Colonic mucosa (tissue), 4 donors: ENCODE measurements at places on chromosomes 16 and 17. TPM values are rescaled to one million over a fixed set of nuclear protein-coding genes. Genes with fewer than 3 reads are reported as not detected.
A peak's percentile ranks its signal among the peaks of the same experiment; 100 is the strongest.

DNA sequence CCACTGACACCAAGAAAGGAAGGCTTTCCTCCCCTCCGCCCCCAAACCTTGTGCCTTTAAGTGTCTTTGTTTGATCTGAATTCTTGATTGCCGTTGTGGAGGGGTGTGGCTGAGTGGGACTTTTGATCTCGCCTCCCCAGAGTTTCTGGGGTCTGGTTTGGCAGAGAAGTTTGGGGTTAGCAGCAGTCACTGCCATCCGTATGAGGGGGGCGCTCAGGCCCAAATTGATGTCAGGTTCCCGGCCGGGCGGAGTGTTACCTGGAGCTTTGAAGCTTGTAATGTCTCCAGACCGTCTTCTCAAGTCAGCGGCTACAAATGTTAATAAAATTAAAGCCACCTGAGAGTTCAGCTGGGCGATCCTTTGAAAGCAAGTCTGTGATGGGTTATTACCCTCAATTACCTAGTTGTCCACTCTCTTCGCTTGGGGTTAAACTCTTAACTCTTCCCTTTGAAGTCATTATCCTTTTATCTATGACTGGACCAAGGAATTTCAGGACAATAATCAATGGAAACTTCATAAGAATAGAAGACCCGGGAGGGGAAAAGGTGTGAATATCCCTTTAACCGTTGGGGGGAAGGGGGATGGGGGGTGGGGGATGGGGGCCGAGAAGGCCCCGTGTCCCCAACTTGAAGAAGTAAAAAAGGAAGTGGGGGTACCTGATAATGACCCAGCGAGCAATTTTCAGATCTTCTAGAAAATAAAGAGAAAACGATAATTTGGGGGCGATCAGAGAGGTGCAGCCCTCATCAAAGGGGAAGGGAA, 31.8 kb upstream of the AXIN2 start:
- H3K4me1 ChIP-seq = no peaks in the 10 kb centered on the region
- no peak overlapping the region for H3K27ac ChIP-seq

- H3K4me1 ChIP-seq = no peaks in the 10 kb centered on the region
- no peaks in the 10 kb centered on the region for H3K27me3 ChIP-seq
- peak within 1 kb of the TSS; percentile 67 for H3K4me3 ChIP-seq
- no peak within 1 kb of the TSS for H3K27ac ChIP-seq
- peak; percentile 50 for DNase-seq
Observed at GRCh38 chr17:1179818-1180742, at the start of gene ABR. Gene ABR, minus strand, starts transcription at chr17:1179981. Its CDS starts 254 bp downstream, at chr17:1179727.

DNA sequence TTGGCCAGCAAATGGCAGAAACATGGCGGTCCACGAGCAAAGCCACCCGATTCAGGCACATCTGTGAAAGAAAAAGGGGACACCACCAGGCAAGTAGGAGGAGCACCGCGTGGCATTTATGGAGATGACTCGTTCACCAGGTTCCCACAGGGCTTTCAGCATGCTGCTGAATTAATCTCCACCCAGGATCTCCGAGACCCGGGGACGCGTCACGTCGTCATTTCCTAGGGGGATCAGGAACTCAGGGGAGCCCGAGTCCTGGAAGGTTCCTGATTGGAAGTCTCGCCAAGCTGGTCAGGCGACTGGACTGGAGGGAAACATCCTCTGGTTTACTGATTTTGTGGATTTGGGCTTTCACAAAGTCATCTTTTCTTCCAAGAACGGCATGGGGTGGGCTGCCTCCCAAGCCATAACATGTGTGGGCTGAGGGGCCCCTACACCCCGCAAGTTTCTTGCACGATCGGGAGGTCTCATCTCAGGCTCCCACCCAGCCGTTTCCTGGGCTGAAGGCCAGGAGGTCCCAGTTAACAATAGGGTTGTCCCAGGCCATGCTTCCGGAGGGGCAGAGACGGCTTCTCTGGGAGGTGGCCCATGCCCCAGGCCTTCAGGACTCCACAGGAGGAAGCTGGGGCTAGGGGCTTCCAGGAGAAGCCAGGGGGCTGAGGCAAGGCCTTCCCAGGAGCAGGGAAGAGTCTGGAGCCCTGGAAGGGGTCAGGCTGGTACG, 645 bp downstream of the DNAH17 start:
- no peak overlapping the region for H3K27ac ChIP-seq
- no peak for DNase-seq
- no peaks in the 10 kb centered on the region for H3K4me1 ChIP-seq
- no peaks in the 10 kb centered on the region for H3K36me3 ChIP-seq
- no peaks in the 10 kb centered on the region for H3K27me3 ChIP-seq

DNA sequence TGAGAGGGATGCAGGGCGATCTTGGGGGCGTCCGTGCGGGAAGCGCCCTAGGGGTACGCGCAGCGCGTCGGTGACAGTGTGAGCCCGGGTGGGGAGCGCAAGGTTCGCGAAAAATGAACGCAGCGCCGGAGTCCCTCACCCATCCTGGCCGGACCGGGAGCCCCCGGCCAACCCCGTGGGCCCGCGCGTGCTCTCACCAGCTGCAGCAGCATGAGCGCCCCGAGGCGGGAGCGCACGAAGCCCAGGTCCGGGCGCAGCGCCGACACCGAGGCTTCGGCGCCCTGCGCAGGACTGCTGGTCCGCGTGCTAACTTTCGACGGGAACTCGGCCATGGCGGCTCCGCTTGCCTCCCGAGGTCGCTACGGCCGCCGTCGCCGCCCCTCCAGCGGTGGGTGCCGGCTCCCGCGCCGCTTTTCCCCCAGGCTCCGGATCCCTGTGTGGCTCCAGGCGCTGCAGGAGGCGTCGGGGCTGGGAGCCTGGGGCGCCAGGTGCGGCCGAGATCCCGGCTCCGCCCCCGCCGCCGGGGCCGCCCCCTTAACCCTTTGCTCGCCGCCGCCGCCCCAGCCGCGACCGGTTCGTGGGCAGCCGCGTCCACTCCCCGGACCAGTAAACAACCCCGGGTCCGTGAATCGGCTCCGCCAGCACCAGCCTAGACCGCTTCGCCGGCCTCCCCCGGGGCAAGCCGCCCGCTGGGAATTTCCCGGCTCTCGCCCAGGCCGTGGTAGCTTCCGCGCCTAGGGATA, at the start of gene PLLP:
TSS of gene PLLP (minus strand) at position 464 of the 743 bp plus-strand sequence. CDS start at position 332, 132 bp downstream.
- H3K4me1 ChIP-seq = peaks cover 5% of the 10 kb centered on the region
- H3K27ac ChIP-seq = no peak within 1 kb of the TSS
- no peaks in the 10 kb centered on the region for H3K36me3 ChIP-seq

- H3K27me3 ChIP-seq = peaks cover 7% of the 10 kb centered on the region
- no peak overlapping the region for H3K27ac ChIP-seq
- H3K4me1 ChIP-seq = peaks cover 21% of the 10 kb centered on the region
- no peak for DNase-seq
- no peak overlapping the region for H3K4me3 ChIP-seq
Observed at GRCh38 chr16:67394155-67395104, 1.1 kb upstream of the TPPP3 start.

DNA sequence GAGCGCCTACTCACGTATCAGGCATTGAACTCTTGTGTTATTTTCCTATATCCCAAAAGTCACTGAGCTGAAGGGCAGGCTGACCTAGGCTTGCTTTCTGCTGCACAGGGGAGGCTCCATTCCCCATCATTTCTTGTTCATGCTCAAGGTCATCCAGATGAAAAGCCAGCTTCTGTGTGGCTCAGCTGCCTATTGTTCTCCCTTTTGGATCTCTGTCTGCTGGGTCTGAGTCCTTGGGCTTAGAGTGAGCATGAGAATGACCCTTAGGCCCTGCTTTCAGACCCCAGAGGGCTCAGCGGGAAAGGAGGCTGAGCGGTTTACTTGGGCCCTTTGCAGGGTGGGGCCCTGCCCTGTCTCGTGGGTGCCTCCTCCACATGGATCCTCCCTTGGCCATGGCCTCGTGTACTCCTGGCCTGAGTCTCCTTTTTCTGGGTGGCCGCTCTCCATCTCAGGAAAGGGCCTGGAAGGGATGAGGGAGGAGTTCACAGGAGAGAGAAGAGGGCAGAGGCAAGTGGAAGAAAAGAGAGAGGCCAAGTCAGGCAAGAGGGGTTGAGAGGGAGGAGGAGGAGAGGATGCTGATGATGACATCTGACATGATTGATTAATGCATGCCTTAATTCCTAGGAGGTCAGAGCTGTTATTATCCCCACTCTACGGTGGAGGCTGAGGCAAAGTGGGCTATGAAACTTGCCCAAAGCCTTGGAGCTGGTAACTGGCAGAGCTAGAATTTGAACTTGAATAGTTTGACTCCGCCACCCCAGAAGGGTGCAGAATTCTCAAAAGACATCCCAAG, 19.8 kb upstream of the MAP3K14 start:
- H3K36me3 ChIP-seq = no peaks in the 10 kb centered on the region
- no peak overlapping the region for H3K4me3 ChIP-seq
- no peak for DNase-seq
- no peaks in the 10 kb centered on the region for H3K4me1 ChIP-seq
- H3K27ac ChIP-seq = no peak overlapping the region

DNA sequence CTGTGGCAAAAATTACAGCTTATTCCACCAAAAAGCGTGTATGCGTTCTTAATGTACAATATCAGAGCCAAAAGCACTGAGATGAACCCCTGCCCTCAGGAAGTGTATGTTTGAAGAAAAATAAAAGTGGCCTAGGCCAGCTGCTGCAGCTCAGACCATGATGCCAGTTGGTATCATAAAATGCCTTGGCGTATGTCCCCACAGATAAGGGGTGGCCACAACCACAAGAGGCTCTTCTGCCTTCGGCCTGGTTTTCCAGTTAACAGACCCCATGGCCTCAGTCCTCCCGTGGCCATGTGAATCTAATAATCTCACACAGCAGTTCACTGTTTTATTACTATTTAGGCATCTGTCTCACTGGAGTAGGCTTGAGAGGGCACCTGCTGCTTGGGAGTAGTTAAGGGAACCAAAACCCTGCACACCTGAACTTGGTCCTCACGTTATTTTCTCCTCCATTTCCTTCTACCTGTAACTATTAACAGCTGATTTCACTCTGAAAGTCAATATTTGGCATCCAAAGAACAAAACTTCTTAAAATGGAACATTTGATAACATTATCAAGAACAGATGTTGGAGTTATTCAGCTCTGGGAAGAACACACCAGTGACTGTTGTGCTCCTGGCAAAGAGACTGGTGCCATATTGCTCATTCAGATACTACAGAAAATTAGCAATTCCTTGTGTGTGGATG, 34.8 kb upstream of the ERN1 start:
- H3K27me3 ChIP-seq = no peaks in the 10 kb centered on the region
- no peak overlapping the region for H3K4me3 ChIP-seq
- H3K36me3 ChIP-seq = no peaks in the 10 kb centered on the region
- H3K4me1 ChIP-seq = no peaks in the 10 kb centered on the region
- no peak for DNase-seq

DNA sequence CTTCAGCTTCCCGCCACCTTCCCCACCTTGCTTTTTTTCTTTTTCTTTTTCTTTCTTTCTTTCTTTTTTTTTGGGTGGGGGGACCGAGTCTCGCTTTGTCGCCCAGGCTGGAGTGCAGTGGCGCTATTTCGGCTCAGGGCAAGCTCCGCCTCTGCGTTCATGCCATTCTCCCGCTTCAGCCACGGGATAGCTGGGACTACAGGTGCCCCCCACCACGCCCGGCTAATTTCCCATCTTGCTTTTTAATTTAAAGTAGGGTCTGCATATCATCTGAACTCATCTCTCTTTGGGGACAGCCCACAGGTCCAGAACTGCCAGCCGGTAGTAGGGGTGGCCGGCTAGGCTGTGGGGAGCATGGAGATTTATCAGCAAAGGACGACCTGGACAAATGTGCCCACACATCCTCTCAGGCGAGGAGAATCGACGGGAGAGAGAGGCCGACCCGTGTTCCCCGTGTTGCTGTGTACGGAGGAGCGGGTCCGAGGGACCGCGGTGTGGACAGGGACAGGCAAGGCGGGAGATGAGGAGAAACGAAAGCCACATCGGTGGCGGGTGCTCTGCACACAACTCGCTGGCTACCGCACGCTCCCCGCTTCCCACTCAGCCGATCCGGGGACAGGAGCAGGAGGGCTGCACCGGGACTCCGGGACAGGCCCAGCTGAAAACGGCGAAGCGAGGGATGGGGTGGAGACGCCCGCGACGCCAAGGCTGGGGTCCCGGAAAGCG, 2.4 kb downstream of the MT1M start:
- no peak for DNase-seq
- no peaks in the 10 kb centered on the region for H3K36me3 ChIP-seq
- H3K4me3 ChIP-seq = no peak overlapping the region

GRCh38 chr16:58459344-58460218, 40.4 kb upstream of the NDRG4 start:
- H3K4me1 ChIP-seq = peaks cover 7% of the 10 kb centered on the region
- H3K27me3 ChIP-seq = peaks cover 25% of the 10 kb centered on the region
- no peak overlapping the region for H3K4me3 ChIP-seq
- DNase-seq = no peak
- no peaks in the 10 kb centered on the region for H3K36me3 ChIP-seq

GRCh38 chr16:73275024-73275423, 227.1 kb upstream of the ZFHX3 start:
- no peak for DNase-seq
- no peaks in the 10 kb centered on the region for H3K36me3 ChIP-seq
- no peaks in the 10 kb centered on the region for H3K4me1 ChIP-seq
- H3K4me3 ChIP-seq = no peak overlapping the region

DNA sequence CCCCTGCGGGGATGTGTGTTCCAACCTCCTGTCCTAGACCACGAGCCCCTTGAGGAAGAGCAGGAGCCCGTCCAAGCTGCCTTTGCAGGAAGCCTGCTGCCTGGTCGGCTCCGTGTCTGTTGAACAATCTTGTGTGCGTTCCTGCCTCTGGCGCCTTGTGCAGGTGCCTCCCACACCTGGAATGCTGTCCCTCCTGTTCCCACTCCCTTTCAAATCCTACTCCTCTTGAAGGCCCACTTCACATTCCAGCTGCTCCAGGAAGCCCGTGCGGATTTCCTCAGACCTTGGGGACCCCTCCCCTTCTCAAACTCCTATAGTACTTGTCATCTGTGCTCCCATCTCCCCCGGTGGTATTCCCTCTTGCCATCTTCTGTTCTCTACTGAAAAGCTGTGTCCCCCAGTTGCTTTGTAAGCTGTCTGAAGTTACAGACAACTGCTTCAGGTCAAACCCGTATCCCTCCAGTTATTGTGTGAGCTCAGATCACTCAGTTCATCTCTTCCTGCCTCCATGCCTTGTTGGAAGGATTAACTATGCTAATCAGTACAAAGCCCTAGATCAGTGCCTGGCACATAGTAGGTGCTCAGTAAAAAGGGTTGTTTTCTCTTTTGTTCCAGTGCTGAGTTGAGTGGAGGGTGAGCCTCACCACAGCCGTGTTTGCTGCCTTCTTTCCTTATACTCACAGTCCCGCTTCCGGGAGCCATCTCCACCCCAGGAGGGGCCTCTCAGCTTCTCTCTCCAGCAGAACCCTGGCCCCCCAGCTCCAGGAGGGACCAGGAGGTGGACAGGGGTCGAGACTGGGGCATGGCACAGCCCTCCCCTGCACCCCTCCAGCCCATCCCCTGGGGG, 241.8 kb upstream of the CIBAR2 start:
- H3K4me1 ChIP-seq = peaks cover 1% of the 10 kb centered on the region
- no peaks in the 10 kb centered on the region for H3K36me3 ChIP-seq
- H3K27me3 ChIP-seq = no peaks in the 10 kb centered on the region
- H3K4me3 ChIP-seq = no peak overlapping the region
- H3K27ac ChIP-seq = no peak overlapping the region

CRHR1 gene
- not detected for total RNA-seq

CLDN7 gene
- 919 TPM for total RNA-seq

GDPD3 gene
- 40.4 TPM for total RNA-seq

ETV4 gene
- 1.4 TPM for total RNA-seq

PPM1E gene
- 0.32 TPM for total RNA-seq

CSH1 gene
- total RNA-seq = not detected

MMP28 gene
- 66.7 TPM for total RNA-seq

COL1A1 gene
- total RNA-seq = 74.7 TPM

ICAM2 gene
- total RNA-seq = 9.2 TPM

DOC2B gene
- total RNA-seq = 1.3 TPM
